Hippocampal formation (tissue), 2 donors: ENCODE measurements at places on chromosomes 5 and 9.

- DNase-seq, result no peak
These were observed 12.8 kb downstream of the COL23A1 start for GRCh38 chr5:178577376-178577839.

DNA sequence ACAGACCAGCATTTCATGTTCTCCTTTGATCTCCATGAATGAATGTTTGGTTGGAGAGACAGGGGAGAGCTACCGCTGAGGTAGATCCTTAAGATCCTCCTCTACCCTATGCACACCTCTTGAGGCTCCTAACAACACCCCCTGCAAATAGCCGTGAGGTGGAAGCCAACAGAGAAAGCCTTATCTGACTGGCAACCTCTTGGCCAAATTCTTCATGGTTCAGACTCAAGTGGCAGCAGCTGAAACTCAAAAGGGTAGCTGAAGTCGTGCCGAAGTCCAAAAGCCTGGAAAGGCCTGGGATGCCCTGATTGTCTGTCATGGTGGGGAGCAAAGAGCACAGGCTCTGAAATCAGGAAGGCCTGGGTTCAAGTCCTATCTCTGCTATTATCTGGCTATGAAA lies 184.9 kb downstream of the SEC61B start:
- no peak for DNase-seq

GRCh38 chr5:23717486-23717885 lies 210.1 kb downstream of the PRDM9 start:
- DNase-seq, result no peak

DNA sequence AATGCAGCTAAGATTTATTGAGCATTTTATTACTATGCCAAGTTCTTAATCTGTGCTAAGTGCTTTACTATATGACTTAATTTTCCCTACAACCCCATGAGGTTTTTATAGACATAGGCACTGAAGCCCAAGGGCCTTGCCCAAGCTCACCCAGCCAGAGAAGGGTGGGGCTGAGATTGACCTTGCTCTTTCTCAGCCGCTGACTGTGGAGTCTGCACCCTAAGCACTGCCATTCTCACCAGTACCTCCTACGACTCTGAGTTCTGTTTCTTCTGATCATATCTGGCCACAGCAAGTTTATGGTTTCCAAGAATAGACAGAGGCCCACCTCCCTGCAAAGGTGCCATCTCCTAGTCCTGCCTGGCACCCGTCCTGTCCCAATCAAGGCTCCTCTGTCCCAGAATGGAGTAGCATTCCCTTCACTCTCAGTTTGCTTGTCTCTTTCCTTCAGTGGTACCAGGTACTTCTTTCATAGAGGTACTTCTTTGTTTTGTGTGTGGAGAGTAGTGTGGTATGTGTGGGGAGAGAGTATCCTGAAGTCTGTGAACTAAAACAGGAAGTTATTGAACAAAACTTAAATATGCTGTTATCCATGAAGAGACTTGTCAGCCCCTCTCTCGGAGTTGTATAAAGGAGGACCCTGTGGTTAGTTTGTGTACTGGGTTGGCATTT lies 42.6 kb downstream of the CSF1R start:
- no peak for DNase-seq

- no peak for DNase-seq
These were observed 62.7 kb upstream of the PALM2AKAP2 start for GRCh38 chr9:109717342-109717741.

DNA sequence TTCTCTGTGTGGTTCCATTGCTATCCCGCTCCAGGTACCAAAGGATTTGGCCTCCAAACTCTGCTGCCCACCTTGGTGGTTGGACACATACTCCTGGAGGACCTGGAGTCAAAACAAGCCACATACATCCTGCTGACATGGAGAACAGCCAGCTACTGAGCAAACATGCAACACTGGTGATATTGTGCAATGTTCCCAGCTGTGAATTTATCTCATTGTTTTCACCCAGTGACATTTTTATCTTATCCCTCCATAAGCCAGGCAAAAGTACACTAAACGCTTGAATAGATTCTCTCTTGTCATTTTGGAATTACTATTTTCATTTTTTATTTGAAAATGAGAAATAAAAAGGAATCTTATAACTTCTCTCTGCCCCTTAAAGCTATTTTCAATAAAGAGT lies 11.1 kb upstream of the CTSL start:
- peak; percentile 49 for DNase-seq

DNA sequence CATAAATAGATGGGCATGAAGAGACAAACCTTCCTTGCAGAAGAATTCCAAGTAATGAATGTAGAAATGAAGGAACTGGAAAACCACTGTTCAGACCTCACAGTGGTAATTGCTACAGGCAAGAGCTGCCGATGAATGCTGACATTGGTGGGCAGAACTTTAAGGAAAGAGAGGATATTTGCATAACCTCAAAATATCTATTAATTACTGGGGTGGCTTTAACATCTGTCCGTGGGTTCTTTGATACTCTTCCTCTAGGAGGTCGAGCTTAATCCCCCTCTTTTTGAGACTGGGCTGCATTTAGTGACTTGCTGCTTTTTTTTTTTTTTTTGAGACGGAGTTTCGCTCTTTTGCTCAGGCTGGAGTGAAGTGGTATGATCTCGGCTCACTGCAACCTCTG lies 34.7 kb downstream of the LAMC3 start:
- no peak for DNase-seq
